Anterior cingulate cortex (tissue), 58 donors: ENCODE measurements at places on chromosomes 11 and 22.

GRCh38 chr11:111298413-111299100, at the start of gene POU2AF3:
Gene POU2AF3 (plus strand): TSS chr11:111298546. CDS start chr11:111298582, 36 bp downstream.
- DNase-seq = no peak

GRCh38 chr11:133021553-133021952, 510.7 kb downstream of the OPCML start:
- DNase-seq = no peak

GRCh38 chr11:62149986-62150886, 26.4 kb downstream of the INCENP start:
- DNase-seq = no peak

DNA sequence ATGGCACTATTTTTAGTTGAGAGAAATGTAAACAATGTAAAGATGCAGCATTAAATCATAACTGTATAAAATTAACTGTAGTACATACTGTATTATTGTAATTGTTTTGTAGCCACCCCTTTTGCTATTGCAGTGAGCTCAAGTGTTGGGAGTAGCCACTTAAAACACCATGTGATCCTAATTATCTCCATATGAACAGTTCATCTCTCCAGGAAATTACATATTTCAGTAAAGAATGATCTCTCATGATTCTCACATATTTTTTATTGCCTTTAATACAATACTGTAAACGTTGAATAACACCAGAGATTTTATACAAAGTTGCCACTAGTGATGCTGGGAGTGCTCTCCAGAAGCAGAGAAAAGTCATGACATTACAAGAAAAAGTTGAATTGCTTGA, 1768.6 kb downstream of the LRRC4C start:
- DNase-seq = no peak

DNA sequence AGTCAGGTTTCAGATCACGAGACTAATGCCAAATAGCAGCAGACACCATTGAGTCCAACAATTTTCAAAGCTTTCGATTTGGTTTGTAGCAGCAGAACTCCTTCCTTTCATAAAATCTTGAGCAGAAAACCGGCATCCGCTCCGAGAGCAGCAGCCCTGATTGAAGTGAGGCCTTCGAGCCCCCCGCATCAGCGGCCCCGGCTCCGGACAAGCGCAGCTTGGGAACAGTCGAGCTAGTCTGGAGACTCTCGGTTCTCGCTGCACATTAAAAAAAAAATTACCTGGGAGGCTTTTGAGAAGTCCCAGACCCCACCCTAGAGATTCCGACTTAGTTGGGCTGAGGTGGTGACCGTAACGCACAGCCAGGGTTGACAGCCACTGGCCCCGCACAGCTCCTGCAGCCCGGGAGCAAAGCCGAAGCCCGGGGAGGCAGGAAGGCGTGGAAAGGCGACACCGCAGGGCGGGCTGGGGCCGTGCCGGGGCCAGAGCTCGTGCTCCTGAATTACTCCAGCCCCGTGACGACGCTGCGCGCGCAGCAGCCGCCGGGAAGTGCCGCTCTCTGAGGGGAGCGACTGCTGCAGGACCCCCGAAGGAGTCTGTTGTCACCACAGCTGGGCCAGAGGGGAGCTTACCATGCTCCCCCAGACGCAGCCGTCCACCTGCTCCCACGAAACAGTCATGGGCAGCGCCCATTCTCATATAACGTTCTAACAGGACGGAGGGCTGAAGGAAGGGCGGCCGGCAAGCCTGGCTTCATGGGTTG, 57.8 kb downstream of the SPATA19 start:
- DNase-seq = no peak

DNA sequence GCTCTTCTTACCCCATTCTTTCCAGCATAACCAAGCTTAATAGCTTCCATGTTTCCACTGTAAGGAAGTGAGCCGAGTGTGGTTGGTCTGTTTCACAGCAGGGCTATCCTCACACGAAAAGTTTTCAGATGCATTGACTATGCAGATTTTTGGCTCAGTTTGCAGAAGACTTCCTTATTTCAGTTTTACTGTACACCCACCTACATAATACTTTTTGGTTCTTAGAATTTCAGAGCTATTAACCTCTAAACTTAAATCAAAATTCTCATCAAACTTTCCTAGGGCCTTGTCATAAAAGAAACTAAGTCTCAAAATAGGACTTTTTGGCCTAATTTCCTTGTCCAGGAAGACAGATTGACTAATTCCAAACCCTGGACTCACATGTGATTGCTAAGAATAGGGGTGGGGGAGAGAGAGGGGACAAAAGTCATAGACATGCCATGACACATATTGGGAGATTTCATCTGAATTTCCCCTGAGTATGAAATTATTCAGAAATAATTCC, 7.3 kb upstream of the EHF start:
- no peak for DNase-seq

GRCh38 chr22:45997077-45997776, 20.3 kb upstream of the WNT7B start:
- peak; percentile 74 for DNase-seq

- DNase-seq = no peak
Observed at GRCh38 chr11:19537803-19538453, 174.7 kb upstream of the NAV2 start.

DNA sequence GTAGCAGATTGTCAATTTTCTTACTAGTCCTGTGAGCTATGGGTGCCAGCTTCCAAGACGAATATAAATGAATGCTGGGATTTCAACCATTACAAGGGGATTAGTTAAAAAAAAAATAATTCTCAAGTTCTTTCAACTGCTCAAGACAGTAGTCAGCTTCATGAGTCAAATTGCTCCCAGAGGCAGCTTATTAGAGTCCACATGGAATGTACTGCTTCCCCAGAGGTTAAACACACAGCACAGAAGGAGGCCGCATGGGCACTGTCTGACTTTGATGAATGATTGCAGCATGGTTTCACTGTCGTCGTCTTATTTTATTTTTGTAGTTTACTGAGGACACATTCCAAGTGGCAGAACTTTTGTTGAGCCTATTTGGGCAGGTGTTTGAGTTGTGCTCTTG, 563.2 kb downstream of the TMEM135 start:
- no peak for DNase-seq

DNA sequence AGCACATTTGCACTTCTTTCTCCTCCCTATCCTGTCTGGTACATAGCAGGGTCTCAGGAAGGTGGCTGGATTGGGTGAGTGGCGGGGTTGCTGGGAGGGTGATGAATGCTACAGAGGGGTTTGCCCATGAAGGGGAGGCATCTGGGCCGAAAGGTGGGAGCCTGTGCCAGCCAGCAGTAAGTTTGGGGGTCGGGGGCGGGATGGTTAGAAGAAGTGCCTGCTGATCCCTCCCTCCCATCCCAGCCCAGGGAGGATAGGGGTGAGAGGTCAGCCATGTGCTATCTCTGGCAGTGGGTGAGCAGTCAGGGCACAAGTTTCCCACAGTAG, 2.8 kb downstream of the CD82 start:
- no peak for DNase-seq

DNA sequence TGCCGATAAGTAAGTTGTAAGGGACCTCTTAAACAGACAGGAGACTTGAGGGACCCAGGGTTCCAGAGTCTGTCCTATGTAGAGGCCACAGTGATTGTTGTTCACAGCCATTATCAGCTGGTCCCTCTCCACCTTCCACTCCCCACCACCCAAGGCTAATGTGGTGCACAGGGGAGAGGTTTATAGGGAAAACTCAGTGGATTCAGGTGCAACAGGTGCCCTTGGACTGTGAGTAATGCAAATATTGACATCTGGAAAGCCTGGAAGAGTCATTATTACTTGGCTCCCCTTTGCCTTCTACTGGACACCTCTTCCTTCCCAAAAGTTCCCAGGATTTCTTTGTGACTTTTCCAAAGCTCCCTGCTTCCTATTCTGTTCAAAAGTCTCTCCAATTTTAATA, 441.1 kb upstream of the CCDC90B start:
- DNase-seq = no peak

DNA sequence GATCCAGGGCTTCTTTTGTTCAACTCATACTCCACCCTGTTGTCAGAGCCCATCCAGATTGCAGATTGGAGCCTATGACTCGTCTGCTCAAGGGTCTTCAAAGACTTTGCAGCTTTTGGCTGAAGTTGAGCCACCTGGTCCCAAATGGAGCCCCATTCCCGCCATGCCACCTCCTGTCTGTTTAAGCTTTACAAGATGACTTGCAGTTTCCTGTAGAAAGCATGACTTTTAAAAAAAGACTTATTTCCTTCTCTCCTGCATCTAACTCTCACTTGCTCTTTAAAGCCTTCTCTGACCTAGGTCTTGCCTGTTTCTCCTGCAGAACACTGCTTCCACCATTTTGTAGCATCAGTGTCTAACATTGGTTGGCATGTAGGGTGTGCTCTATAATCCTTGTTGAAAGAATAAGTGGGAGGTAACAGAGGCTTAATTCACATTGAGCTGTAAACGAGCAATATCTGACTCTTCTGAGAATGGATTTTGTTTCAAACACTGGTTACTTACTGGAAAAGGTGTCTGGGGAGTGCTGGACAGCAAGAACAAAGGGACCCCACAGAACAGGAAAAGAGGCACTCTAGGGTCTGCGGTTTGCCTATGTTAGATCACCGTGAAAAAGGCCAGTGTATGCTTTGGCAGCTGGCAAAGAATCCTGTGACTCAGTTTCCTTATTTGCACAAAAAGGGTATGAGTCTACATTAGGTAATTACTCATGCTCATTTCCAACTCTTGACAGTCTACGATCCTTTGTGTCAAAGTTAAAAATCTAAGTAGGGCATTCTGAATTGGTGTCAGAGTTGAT, 30.3 kb downstream of the NF2 start:
- DNase-seq = no peak

DNA sequence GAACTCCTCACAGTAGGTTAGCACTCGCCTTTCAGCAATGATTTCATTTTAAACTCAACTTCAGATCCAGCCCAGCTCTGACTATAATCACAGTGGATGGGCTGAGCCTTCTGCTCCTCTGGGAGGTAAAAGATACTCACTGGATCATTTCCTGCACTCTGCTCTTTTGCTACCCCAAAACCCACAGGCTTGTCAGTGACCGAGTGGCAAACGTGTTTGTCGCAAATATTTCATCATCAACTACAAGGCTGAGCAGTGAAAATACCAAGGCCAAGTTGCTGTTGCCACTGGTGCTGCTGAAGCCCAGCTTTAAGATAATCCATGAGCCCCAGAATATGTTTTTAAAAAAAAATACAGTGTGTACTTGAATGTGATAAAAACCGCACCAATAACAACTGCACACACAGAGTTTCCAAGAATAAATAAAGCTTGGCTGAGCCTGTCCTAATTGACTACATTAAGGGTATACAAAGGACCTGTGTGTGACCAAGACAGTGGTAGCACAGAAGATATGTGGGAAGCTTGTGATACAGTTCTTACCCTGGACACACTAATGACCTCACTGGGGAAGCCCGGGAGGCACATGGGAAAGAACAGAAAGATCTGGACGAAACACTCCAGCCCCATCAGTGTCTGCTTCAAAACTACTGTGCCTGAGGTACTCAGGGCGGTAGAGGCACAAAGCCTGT, 41.3 kb downstream of the ABTB2 start:
- DNase-seq = peak; percentile 27

GRCh38 chr22:50146439-50147238, 23.9 kb upstream of the PANX2 start:
- DNase-seq = peak; percentile 46

DNA sequence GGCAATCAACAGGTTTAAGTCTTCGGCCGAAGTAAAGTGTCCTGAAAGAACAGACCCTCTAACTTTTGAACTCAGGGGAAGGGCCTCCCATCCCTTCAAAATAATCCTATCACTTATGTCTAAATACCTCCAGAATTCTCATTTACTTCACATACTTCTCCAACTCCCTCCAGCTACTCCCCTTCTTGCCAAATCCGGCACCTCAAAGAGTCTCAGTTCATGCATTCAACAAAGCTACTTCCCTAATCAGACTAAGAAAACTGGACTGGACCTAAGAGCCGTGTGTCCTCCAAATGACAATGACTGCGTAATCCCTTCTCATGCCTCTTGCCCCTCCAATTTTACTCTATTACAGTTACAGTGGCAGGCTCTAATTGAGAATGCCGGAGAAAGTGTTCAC, 1.3 kb downstream of the DDB1 start:
- no peak for DNase-seq

DNA sequence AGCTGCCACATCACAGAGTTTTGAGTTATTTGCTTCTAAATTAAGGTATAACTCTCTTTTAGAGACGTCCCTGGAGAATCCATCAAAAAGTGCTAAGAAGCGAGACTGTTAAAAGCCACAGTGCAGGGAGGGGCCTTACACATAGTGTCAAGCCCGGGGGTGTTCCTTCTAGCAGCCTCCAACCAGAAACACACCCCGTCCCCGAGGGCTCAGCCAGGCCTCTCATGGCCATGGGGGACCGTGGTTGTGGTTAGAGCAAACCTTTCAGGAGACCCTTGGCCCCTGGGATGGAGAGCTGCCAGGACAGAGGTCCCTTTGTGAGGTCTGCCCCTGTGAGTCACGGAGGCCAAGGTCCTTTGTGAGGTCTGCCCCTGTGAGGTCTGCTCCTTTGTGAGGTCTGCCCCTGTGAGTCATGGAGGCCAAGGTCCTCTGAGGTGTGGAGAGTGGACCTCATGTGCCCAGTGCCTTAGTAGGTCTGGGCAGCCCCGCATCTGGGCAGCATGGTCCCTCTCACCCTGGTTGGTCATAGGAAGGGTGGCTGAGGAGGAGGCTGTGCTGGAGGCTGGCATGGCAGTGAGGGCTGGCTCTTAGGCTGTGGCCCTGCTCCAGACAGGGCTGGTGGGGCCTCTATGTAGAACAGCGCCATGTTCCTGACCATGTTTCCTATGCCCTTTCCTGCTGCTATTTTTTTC, 5.4 kb downstream of the GNAZ start:
- no peak for DNase-seq

DNA sequence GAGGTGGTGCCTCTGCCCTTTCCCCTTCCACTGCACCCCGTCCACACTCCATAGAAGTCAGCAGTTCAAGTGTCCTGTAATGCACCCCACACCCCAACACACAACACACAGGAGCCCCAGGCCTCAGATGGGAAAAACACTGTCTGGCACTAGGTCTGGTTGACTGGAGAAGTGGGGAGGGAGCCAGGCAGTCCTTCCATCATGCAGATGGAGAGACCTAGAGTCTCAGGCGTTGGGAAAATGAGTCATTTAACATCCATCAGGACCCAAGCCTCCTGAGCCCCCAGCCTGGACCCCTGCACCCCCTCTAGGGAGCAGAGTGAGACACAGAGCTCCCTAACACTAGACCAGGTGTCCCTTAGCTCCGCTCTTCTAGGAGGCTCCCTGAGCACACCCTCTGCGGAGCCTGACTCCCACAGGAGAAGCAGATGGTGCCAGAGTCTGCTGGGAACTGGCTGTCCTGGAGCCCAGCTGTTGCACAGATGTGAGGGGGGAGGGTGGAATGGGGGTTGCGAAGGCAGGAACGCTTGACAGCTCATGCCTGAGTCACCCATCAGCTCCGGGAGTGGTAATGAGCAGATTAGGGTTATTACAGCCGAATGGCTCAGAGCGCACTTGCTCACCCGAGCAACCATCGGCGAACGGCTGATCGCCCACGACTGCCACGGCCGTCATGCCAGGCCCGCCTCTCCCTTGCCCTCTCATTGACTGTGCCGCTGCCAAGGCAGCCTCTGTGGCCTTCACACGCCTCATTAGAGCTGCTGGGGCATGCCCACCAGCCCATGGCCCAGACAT, 22.1 kb upstream of the SYT7 start:
- DNase-seq = no peak
